Stimulated activated CD4-positive, alpha-beta T cell treated with anti-CD3 and anti-CD28 coated beads, TNF-alpha, amount 100 ng/mL, for 48 hours (primary cell): ENCODE measurements at places on chromosomes 11 and 22.

DNA sequence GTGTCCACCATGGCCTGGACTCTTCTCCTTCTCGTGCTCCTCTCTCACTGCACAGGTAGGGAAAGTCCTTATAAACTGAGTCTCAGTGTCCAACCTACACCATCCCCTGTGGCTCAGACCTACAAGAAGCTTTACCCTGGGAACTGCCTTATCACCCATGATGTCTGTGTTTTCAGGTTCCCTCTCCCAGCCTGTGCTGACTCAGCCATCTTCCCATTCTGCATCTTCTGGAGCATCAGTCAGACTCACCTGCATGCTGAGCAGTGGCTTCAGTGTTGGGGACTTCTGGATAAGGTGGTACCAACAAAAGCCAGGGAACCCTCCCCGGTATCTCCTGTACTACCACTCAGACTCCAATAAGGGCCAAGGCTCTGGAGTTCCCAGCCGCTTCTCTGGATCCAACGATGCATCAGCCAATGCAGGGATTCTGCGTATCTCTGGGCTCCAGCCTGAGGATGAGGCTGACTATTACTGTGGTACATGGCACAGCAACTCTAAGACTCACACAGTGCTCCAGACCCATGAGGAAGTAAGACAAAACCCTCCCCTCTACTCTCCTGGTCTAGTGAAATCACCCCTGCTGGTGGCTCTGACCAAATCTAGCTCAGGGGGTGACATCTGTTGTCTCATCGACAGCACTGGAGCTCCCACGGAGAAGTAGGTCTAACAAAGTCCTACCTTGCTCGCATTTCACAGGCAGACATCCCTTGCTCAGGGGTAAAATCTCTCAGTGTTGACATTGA, 74.3 kb downstream of the VPREB1 start:
- DNase-seq, result no peak

DNA sequence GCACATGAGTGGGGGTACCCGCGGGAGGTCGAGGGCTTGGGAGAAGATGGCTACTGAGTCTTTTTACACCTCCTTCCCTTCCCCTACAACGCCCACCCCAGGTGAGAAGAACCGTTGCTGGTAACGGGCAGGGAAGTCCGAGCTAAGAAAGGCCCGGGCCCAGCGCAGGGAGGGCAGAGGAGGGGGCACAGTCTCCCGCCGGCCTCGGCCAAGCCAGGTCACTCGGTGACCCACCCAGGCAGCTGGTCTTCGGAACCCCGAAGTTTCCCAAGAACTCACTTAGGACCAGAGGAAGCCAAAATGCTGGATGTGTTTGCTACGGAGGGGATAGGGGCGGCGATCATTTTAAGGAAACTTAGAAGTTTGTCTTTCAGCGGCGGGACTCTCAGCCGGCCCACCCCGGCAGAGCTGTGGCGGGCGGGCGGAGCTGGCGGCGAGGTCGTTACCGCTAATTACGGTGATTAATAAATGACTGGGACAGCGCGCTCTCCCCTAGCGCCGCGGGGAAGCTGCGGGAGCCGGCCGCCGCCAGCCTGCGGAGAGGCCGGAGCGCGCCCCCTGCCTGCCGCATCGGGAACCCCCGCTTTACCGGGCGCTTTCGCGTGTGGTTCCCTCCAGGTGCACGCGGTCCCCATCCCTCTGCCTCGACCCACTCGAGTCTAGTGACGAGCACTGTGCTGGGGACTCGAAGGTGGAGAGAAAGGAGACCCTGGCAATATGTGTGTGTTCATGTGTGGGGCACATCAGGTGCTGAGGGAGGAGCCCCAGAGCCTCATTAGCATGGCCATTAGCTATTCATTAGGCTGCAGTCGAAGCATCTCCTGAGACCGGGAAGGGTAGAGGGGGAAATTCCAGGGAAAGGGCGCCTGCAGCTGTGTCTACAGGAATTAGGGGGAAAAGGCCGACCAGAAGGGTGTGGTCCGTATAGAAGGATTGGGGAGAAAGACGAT, 945 bp downstream of the ROBO3 start:
- peak; percentile 28 for DNase-seq

GRCh38 chr11:2474059-2474901, 29.5 kb downstream of the KCNQ1 start:
- no peak for DNase-seq

GRCh38 chr11:105027678-105028077, 4.7 kb upstream of the CASP5 start:
- no peak for DNase-seq

- no peak for DNase-seq
Measured at GRCh38 chr11:70606248-70606950, 208.1 kb downstream of the CTTN start.

GRCh38 chr11:69321877-69322361, 28.0 kb downstream of the MYEOV start:
- DNase-seq, result no peak

DNA sequence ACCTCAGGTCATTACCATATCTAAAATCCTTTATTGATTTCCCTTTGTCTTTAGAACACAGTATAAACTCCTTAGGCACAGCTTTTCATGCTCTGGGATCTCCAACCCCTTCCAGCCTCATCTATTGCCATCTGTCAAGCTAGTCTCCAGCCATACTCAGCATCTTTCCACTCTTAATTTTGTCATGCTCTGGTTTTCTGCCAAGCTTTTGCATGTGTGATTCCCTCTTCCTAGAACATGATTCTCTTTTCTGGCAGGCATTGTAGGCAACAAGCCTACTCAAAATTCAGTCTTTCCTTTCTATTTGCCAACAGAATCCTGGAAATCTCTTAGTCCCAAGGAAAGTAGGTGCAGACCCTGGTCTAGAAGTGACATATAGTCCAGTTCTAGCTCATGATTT, 35.5 kb upstream of the SLC6A5 start:
- no peak for DNase-seq

- DNase-seq, result no peak
Measured at GRCh38 chr11:72652873-72653630, 21.2 kb downstream of the PDE2A start.

- no peak for DNase-seq
Measured at GRCh38 chr11:71334191-71334590, 81.8 kb upstream of the SHANK2 start.

DNA sequence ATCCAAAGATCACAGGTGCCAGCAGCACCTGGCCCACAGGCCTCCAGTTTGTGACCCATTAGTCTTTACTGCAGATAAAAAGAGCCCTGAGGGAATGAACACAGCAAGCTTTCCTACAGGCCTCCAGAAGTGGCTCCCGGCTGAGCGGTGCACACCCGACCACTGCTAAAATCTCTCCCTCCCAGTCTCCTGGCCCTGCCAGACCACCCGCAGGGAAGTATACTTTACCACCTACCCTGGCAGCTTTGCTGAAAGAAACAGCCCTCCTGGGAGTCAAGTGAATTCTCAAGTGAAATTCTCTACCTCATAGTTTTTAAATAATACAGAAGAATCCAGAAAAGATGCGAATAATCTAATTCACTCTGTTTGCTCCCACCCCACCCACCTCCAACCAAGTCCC, 15.4 kb upstream of the MTNR1B start:
- DNase-seq, result no peak

DNA sequence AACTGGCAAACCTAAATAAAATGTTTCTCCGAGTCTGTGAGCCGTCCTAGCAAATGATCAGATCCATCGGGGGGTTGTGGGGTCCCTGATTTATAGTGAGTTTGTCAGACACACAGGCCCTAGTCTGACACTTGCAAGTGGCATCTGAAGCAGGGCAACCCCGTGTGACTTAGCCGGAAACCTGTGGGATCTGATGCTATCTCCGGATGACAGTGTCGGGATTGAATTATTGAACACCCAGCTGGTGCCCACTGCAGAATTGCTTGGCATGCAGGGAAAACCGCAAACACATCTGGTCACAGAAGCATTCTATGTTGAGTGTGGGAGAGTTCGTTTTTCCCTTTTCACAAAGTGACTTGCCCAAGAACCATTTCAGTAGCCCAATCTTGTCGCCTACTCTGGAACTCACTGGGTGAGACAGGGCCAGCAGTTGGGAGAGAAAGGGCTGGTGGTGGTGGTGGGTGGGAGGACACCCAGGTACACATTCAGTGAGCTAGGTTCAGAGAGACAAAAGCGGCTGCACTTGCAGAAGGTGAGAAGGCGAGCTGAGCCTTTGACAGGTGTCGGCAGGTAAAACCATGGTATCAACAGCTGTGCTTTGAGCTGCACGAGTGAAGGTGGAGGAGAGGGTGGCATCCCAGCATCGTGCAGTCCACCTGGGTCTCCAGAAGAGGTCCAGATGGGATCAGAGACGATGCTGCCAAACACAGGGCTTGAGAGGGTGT, 33.7 kb upstream of the B3GAT1 start:
- no peak for DNase-seq

DNA sequence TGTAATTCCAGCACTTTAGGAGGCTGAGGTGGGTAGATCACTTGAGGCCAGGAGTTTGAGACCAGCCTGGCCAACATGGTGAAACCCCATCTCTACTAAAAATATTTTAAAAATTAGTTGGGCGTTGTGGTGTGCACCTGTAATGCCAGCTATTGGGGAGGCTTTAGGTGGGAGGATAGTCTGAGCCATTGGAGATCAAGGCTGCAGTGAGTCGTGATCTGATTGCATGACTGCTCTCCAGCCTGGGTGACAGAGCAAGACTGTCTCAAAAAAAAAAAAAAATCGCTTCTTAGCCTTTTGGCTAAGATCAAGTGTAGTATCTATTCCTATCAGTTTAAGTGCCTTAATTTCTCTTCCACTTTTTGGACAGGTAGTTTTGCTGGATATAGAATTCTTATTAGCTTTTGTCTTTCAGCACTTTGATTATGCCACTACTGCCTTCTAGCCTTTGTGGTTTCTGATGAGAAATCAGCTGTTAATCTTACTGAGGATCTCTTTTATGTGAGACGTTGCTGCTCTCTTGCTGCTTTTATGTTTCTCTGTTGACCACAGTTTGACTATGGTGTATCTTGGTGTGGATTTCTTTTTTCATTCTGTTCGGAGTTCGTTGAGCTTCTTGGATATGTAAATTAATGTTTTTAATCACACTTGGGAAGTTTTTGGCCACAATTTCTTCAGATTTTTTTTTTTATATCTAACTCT, 24.7 kb downstream of the CHEK1 start:
- no peak for DNase-seq

- no peak for DNase-seq
Measured at GRCh38 chr22:48475661-48476345, 1351.9 kb downstream of the BRD1 start.

- DNase-seq, result no peak
Measured at GRCh38 chr11:66970371-66970806, 4.7 kb upstream of the C11orf86 start.

DNA sequence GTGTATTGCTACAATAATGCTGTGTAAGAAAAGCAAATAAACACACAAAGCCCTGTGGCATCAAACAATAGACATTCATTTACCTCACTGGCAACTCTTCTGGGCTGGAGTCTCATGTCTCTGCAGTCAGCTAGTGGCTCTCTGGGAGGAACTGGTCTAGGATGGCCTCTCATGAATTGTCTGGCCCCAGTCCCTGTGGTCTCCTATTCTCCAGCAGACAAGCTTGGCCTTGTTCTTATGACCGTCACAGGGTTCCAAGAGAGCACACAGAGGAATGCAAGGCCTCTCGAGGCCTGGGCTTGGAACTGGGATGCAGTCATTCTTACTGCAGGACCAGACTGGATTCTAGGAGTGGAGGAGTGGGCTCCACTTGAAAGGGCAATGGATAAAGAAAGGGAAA, 141.2 kb upstream of the NTM start:
- no peak for DNase-seq

DNA sequence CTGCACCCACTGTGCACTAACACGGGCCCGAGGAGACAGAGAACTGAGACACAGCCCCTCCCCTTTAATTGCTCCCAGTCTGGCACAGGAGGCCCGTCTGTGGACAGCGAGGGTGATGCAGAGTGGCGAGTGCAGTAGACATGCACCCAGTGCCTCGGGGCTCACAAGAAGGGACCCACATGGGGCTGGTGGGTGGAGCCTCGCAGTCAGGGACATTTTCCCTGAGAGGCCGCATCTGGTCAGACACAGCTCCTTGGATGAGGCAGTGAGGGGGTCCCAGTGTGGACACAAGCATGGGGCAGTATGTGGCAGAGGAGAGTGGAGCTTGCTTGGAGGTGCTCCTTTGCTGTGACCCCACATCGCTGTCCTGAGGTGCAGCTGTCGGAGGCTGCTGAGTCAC, 54.8 kb downstream of the SBF1 start:
- DNase-seq, result no peak

DNA sequence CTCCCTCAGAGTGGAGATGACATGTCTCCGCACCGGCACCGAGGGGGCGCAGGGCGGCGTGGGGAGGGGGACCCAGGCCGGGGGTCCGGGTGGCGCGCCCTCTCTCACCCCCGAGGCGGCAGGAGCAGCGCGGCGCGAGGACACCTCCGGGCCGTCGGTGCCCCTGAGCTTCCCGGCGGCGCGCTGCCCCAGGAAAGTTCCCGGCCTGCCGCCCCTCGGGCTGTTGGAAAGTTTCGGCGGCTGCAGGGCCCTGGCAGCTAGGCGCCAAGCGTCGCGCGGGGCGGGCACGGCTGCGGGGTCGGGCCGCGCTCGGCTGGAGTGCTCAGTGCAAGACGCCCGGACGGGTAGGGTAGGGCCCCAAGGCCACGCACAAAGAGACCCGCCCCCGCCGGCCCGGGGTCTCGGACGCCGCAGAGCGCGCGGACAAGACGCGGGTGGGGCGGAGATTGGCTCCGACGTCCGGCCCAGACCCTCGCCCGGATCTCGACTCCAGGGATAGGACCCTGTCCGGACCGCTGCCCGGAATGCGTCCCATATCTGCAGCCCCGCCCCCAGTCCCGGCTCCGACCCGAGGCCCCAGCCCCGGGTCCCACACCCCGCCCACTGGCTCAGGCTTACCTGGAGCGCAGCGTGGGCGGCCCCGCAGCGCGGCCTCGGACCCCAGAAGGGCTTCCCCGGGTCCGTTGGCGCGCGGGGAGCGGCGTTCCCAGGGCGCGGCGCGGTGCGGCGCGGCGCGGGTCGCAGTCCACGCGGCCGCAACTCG, 471 bp downstream of the ARVCF start:
- DNase-seq, result no peak

DNA sequence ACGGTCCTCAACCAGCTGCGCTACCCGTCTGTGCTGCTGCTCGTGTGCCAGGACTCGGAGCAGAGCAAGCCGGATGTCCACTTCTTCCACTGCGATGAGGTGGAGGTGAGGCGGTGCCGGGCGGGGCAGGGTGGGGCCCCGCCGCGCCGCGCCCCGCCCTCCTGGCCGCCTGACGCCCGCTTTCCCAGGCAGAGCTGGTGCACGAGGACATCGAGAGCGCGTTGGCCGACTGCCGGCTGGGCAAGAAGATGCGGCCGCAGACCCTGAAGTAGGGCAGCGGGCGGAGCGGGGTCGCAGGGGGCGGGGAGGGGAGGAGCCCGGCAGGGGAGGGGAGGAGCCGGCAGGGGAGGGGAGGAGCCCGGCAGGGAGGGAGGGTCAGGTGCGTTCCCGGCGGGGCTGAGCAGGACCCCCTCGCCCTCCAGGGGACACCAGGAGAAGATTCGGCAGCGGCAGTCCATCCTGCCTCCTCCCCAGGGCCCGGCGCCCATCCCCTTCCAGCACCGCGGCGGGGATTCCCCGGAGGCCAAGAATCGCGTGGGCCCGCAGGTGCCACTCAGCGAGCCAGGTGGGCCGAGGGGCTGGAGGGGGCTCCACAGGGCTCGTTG, 14.7 kb downstream of the EPS8L2 start:
- DNase-seq, result no peak

- DNase-seq, result no peak
Measured at GRCh38 chr11:101049123-101049522, 80.5 kb downstream of the PGR start.
